ENCODE measurements at places on chromosomes 16 and 17. TPM values are rescaled to one million over a fixed set of nuclear protein-coding genes. Genes with fewer than 3 reads are reported as not detected.

The C1QTNF8 gene
- total RNA-seq: not detected

The NPIPA3 gene
- 1.9 TPM for total RNA-seq

The UTP4 gene
- 82.7 TPM for total RNA-seq

The CLDN9 gene
- total RNA-seq: 0.33 TPM

The ENPP7 gene
- not detected for total RNA-seq

The NEUROD2 gene
- total RNA-seq: not detected

The CHD9NB gene
- 1.3 TPM for total RNA-seq

The TVP23A gene
- total RNA-seq: 0.13 TPM

The CSH2 gene
- total RNA-seq: not detected

The SLC7A6OS gene
- total RNA-seq: 11.1 TPM

The TERB1 gene
- total RNA-seq: not detected

All from A549 treated with Hydrocortisone at 1 μM for 4 hours (cell line).